ENCODE measurements at places on chromosomes 11 and 22.

DNA sequence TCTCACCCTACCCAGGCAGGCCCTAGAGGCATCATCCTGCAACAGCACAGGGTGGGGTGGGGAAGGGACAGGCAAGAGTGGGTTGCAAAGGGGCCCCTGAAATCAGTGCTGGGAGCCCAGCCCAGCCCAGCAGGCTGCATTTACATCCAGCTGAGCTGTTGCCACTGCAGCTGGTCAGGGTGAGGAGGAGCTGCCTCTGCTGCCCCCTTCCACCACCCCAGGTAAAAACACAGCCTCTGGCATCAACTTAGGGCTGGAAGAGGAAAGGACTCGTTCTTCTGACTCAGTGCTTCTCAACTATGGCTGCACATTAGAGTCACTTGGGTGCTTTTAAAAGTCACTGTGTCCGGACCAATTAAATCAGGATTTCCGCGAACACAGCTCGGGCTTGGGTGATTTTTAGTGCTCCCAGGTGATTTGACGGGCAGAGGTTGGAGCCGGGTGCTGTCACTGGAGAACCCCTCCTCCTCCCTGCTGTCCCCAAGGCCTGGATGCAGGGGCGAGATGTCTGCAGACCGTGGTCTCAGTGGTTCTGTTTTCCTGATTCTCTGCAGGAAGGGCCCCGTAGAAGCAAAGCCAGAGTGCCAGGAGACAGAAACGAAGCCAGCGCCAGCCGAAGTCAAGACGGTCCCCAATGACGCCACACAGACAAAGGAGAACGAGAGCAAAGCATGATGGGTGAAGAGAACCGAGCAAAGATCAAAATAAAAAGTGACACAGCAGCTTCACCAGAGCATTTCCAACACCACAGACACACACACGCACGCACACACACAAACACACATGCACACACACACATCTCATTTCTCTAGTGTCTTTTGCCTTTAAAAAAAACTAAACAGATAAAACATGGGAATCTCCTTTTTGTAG lies 39.4 kb upstream of the TTC12 start:
- peak; percentile 85 for DNase-seq

DNA sequence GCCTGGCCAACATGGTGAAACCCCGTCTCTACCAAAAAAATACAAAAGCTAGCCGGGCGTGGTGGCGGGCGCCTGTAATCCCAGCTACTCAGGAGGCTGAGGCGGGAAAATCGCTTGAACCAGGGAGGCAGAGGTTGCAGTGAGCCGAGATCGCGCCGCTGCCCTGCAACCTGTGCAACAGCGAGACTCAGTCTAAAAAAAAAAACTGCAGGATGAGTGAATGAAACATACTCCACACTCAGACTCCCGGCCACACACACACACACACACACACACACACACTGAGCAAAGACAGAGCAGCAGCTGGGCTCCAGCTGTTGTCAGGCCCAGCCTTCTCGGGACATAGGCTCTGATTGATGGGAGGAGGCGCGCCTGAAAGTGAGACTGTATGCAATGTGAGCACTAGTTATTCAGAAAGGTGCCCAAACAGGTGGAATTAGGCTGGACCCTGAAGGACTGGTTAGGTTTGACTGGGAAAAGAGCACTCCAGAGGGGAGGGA lies 1.5 kb upstream of the PLEKHA7 start:
- DNase-seq = no peak

GRCh38 chr22:34080433-34080832 lies 160.2 kb upstream of the LARGE1 start:
- no peak for DNase-seq

DNA sequence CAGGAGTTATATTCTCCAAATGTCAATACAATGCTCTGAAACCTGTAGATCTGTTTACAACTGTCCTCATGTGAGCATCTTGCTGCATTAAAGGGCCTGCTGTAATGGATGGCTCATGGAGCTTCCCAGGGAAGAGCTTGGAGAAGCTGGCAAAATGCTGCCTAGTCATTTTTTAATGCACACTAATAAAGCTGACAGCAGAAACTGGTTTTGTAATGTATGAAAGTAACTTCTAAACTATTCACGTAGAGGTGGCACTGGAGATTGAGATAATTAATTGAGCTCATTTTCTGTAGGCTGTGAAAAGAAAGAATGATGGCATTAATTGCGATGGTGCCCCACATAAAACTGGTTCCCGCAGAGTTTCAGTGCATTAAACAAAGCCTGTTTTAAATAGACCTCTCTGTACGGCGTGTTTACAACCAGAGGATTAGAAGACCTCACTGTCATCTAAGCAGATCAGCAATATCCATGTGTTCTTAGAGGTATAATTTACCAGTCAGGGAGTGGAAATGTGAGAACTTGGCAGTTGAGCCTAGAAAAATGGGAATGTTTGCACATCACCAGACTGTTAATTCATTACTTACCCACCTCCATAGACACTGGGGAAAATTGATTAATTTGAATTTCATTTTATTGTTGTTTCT lies 16.0 kb downstream of the POLA2 start:
- DNase-seq = no peak

- DNase-seq = no peak
These were observed 189.0 kb upstream of the NARS2 start for GRCh38 chr11:78763664-78764063.

DNA sequence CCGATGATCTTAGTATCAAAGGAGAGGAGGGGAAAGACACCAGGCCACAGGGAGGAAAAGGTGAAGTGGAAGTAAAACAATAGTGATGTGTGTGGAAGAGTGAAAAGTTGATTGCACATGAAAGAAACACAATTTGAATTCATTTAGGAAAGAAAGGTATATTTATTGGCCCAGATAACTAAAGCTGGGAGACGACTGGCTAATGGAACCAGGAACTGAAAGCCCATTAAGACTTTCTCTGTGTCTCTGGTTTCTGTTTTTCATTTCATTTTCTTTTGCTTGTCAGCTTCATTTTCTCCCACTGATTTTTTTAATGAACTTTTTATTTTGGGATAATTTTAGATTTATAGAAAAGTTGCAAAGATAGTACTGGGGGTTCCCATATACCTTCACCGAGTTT lies 5.1 kb upstream of the DCHS1 start:
- no peak for DNase-seq

DNA sequence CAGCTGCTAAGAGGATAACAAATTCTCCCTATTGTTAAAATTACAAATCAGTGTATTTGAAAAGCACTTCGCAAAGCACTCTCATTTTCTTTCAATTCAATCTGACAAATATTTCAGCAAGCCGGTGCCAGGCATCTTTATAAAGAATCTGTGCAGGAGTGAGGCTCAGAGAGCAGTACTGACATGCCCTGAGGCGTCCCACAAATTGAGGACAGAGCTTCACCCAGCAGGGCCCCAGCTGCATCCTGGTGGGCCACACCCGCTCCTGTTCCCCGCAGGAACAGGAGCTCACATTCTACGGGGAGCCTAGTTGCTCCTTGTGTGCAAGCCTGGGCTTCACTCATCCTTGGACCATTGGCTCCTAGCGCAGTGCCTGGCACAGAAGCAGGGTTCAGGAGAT lies 60.9 kb upstream of the EIF3D start:
- peak; percentile 38 for DNase-seq

- DNase-seq = peak; percentile 30
These were observed 94.7 kb downstream of the MPPED1 start for GRCh38 chr22:43506487-43506886.
